ENCODE measurements at places on chromosomes 5 and 9.

DNA sequence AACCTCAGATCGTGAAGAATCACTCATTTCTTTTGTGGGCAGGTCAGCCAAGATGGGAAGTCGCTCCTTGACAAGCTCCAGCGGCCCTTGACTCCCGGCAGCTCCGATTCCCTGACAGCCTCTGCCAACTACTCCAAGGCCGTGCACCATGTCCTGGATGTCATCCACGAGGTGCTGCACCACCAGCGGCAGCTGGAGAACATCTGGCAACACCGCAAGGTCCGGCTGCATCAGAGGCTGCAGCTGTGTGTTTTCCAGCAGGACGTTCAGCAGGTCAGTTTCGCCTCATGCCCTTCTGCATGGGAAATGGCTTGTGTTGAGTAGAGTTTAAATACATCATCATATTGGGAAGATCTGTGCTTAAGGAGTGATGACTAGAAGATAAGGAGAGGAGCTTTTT is 173.3 kb downstream of the TRIO start:
- no peak for DNase-seq

DNA sequence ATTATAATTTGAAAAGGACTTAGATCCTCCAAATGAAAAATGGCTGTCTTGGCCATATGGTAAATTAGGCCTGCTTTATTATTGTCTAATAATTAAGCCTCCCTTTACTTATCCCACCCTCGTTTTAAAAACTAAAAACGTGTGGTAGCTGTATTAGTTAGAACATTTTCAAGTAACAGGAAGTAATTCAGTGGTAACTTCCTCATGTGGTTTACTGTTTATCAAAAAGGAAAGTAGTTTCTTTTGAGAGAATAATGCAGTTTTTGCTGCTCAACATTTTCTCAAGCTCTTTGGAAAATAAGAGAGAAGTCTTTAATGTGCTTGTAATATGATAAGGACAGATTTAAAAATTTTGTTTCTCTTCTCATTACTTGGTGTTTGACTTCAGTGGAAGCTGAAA is 26.0 kb downstream of the ZCCHC7 start:
- DNase-seq = no peak

DNA sequence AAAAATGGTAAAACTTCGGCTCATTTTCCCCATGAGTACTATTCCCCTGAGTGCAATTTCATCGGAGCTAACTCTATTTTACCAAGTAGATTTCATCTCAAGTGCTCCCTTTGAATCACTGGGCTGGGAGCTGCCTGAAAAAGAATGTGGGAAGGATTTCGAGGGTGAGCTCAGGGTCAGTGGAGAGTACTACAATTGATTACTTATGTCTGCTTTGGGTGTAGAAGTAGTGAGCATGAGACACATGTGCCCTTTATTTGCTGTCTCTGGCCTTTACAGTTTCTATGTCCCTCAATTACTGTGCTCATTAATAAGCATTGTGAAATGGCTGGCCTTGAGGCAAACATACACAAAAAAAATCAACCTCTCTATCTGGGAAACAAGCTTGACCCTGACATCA is 172.7 kb upstream of the RFX3 start:
- DNase-seq = no peak

- DNase-seq = peak; percentile 83
Observed at GRCh38 chr5:147303976-147304375, 69.2 kb downstream of the STK32A start.

GRCh38 chr5:31921852-31922305 is 252.2 kb downstream of the GOLPH3 start:
- DNase-seq = no peak

GRCh38 chr9:110951805-110952539 is 86.3 kb downstream of the LPAR1 start:
- DNase-seq = no peak

- DNase-seq = no peak
Observed at GRCh38 chr5:73189871-73190376, 16.9 kb downstream of the TMEM174 start.

GRCh38 chr9:115385383-115386122 is 267.6 kb upstream of the TNC start:
- DNase-seq = no peak

DNA sequence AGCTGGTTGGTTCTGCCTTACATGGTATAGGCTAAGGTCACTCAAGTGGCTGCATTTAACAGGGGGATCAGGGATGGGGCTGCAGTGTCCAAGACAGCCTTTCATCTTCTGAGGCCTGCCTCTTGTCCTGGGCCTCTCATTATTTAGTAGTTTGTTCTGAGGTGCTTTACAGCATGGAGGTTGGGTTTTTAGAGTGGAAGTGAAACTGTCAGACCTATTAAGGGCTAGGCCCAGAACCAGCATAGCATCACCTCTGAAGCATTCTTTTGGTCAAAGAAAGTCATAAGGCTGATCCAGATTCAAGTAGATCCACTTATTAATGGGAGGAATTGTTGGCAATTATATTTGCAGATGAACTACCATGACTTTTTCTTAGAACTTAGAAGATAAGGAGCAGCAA is 146.0 kb upstream of the NMUR2 start:
- no peak for DNase-seq

DNA sequence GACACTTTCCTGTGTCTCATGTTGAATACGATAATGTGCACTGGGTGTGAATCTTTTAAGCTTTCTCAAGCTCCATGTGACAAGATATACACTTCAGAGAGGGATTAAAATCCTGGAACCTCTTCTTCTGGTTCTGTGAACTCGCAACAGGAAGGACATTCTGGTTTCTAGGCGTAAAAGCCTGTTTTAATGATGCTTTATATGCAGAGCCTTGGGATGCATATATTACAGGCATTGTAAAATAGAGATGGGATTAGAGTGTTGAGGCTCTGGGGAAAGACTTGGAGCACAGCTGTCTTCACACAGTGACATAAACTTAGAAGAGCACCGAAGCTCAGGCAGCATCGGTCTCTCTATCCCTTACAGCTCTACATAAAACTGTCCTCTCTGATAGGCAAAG is 107.7 kb upstream of the SV2C start:
- DNase-seq = no peak

DNA sequence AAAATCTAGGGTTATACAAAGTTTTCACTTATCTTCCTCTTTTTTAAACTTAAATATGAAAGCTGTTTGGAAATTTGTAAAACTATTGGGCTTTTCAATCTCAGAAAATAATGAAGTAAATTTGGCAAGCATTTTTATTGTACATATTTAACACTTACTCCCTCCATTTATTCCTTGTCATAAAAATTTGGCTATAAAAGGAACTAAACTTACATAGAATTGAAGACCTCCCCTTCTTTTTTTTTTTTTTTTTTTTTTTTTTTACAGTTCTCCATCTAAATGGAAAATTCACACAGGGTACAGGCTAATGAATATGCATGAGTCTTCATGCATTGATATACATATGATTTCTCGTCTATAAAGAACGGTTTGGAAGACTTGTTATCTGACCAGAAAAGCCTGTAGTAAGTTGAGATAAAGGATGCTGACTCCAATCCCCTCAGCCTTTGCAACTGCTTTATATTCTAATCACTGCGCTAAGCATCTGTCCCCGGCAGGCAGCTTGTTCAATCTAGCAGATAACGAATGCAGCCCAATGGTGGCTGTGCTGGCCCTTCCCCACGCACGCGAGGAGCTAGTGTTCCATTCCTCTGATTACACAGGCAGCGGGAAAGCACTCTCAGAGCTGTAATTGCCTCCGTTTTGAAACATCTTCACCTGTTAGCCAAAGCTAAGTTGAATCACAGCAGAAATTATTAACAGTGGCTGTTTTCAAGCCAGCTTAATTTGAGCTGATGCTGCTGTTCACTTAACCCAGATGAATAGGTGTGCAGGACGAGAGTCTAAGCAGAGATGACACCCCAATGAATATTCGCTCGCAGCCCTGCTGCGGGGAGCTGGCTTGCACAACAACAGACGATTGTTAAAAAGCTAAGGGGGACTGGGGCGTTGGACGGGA is 453.8 kb upstream of the ZNF608 start:
- no peak for DNase-seq

GRCh38 chr5:14351845-14352712 is 208.9 kb downstream of the TRIO start:
- peak; percentile 52 for DNase-seq

- DNase-seq = no peak
Observed at GRCh38 chr9:110812886-110813285, 144.3 kb downstream of the MUSK start.

- DNase-seq = no peak
Observed at GRCh38 chr9:16364347-16364746, 506.1 kb downstream of the BNC2 start.

- DNase-seq = peak; percentile 43
Observed at GRCh38 chr5:141734501-141735229, 52.6 kb upstream of the ARAP3 start.

- DNase-seq = no peak
Observed at GRCh38 chr5:109713453-109713852, 23.7 kb downstream of the MAN2A1 start.

DNA sequence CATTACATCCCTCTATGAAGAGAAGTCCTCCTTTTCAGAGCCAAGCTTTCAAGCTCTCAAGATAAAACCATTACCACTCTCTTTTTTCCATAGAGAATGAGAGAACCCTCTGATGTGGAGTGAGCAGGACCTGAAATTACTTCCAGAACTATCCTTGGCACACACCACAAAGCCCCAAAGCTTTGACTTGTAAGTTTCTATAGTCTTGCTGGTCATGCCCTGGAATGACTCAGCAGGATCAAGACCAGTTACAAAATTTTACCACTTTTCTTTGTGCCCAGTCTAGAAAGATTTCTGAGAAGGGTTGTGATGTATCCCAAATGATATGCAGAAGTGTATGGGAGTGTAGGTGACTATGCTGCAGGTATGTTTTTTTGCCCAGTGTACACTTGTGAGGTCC is 760.6 kb downstream of the TLE1 start:
- DNase-seq = no peak

DNA sequence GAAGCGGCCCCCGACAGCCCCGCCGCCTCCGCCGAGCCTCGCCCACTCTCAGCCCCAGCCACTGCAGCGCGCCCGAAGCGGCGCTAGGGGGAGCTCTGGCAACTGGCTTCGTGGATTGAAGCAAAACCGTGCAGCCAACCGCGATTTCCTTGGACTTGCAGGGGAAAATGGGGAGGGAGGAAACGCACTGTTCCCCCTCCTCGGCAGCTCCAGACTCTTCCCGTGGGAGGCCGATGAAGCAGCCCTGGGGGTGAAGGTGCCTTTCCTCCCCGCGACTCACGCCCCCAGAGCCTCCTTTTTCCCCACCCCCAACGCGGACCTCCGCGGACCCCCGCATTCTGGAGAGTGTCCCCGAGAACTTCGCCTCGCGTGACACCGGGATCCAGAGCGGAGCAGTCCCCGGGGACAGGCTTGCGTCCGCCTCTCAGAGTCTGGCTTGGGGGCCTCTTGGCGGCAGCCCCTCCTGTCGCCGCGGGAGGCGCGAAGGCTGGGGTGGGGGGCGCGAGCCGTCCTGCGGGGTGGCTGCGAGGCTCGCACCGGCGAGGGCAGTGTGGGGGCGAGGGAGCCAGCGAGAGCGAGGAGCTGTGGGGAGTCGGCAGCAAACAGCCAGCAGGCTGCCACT is 3.8 kb downstream of the IER5L start:
- DNase-seq = peak; percentile 59

- peak; percentile 55 for DNase-seq
Observed at GRCh38 chr5:148807851-148808250, 18.6 kb upstream of the ADRB2 start.

DNA sequence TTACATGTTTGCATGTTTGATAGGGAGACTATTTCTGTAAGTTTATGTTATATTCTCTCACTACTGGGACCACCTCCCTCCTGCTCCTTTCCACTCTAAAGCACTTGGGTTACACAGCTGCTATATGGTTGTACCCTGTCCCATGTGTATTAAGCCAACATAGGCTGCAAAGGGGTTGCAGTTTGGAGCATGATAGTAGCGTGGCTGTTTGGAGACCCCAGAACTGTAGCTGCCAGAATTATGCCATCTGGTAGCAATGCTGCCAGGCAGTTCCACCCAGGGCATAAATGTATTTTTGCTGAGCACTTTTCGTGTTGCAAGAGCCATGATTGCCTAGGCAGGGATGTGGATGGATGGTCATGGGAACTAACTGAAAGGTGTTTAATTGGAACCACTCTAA is 81.8 kb downstream of the CNTLN start:
- no peak for DNase-seq

- DNase-seq = peak; percentile 74
Observed at GRCh38 chr9:22457448-22457847, 10.8 kb downstream of the DMRTA1 start.

- DNase-seq = peak; percentile 96
Observed at GRCh38 chr5:91384671-91385430, 1.7 kb upstream of the ARRDC3 start.

DNA sequence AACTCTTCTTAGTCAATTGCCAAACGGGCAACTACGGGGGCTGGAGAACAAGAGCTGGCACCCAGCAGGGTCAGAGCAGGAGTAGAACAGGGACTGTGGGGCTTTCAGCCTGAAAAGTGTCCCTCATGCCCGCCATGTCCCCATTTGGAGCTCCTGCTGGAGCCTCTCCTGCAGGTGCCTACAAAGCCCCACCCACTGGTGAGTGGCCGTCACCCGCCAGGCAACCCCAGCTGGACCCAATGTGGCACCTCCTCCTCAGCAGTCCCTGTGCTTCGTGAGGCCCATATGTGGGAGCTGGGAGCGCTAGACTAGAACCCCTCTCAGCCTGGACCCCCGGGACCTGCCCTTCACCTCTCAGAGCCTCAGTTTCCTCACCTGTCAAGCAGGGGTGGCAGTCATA is 40.9 kb downstream of the VAV2 start:
- DNase-seq = no peak

- no peak for DNase-seq
Observed at GRCh38 chr9:4177970-4178758, 121.7 kb downstream of the GLIS3 start.

GRCh38 chr9:32807217-32807616 is 23.9 kb downstream of the TMEM215 start:
- no peak for DNase-seq

- DNase-seq = no peak
Observed at GRCh38 chr5:9037048-9037447, 508.8 kb downstream of the SEMA5A start.

GRCh38 chr5:100434815-100435214 is 100.4 kb upstream of the FAM174A start:
- DNase-seq = no peak

- DNase-seq = no peak
Observed at GRCh38 chr9:90943341-90943740, 141.7 kb downstream of the SYK start.

- no peak for DNase-seq
Observed at GRCh38 chr5:10106806-10107205, 142.9 kb downstream of the ATPSCKMT start.

- DNase-seq = no peak
Observed at GRCh38 chr5:178433273-178433775, 156.9 kb downstream of the COL23A1 start.

GRCh38 chr9:86287013-86287412 is 4.7 kb upstream of the ISCA1 start:
- no peak for DNase-seq

DNA sequence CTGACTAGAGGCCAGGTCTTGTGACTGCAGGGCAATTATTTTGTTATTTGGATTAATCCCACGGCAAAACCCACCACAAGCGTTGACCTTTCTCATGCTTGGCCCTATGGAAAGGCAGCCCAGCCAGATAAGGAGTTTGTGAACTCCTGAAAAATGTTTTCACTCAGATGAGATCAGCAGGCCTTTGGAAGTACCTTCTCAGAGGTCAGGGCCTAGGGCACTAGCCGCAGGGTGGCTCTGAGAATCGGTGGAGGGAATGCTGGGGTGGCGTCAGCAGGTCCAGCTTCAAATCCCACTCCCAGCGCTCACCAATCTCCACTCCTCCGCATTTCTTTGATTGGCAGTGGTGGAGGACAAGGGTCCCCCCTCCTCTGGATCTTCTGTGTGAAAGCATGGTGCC is 194.4 kb downstream of the GADD45G start:
- DNase-seq = no peak
